Activated CD4-positive, alpha-beta T cell treated with anti-CD3 and anti-CD28 coated beads, Interleukin-2, amount 50 U/mL, for 1 hour (primary cell): ENCODE measurements at places on chromosomes 2 and 18.

DNA sequence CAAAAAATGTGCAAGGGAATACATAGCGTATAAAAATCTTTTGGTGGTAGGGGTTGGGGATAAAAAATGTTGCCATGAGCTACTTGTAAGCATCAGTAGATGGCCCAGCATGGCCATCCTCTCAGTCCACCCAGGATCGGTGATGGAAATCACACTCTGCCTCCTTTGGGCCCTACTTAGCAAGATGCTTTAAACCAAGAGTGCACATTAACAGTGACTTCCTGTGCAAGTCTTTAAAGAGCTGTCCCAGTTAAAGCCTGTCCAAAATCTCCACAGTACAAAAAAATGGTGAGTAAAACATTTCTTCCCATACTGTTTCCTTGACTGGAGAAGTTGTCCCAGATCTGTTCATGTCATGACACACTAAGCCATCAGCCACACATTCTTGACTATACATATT lies 18.0 kb downstream of the ANKRD44 start:
- no peak for DNase-seq

GRCh38 chr2:142572346-142573132 lies 304.9 kb upstream of the KYNU start:
- DNase-seq, result no peak

- no peak for DNase-seq
Observed at GRCh38 chr2:196324211-196324610, 152.8 kb upstream of the STK17B start.

DNA sequence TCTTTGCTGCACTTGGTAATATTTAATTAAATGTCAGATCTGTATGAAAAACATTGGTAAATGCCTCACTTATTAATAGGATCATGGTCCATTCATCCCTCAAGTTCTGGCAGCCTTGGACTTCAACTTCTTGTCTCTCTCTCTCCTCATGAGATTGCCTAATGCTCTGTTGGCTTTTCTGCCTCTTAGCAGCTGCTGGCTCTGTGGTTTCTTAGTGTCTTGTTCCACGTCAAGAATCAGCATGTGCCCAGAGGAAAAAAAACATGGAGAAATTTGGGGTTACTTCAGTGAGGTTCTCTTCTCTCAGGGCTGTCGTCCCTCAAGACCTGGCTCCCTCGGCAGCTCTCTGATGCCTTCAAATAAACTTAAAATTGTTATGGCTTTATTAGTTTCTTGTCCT lies 75.4 kb downstream of the TAF4B start:
- DNase-seq, result no peak

DNA sequence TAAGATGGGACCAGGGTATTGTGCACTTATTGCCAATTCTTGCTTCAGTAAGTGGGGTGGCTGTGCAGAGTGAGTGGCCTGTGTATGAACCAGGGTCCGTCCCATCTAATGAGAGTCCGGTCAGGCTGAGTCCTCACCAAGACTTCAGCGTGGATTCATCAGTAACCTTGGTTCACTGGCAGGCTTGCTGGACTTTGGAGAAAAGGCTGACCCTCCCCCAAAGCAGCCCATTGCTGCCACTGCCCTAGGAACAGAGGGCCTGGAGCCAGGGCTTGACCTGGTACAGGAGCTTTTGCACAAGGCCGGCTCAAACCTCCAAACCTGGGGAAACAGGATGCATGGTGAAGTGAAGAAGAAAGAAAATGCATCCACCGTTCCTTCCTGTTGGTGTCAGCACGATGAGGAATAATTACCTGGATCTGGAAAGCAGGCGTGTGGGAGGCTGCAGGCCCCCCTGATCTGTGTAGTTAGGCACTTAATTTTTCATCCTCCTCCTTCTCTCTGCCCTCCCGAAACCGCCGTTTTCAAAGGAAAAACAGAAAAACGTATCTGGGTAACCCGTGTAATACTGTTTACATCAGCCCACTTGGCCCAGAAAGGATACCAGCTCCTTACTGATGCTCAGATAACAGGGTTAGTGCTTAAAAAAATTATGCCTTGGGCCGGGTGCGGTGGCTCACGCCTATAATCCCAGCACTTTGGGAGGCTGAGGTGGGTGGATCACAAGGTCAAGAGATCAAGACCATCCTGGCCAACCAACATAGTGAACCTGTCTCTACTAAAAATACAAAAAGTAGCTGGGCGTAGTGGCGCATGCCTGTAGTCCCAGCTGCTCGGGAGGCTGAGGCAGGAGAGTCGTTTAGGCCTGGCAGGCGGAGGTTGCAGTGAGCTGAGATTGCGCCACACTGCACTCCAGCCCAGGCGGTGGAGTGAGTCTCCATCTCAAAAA lies 147.7 kb downstream of the TGIF1 start:
- DNase-seq, result no peak

GRCh38 chr2:175842996-175843395 lies 159.1 kb downstream of the LNPK start:
- DNase-seq, result no peak

- no peak for DNase-seq
Observed at GRCh38 chr18:27500531-27500930, 315.4 kb upstream of the CHST9 start.

- no peak for DNase-seq
Observed at GRCh38 chr2:239157771-239158170, 243.0 kb downstream of the HDAC4 start.

DNA sequence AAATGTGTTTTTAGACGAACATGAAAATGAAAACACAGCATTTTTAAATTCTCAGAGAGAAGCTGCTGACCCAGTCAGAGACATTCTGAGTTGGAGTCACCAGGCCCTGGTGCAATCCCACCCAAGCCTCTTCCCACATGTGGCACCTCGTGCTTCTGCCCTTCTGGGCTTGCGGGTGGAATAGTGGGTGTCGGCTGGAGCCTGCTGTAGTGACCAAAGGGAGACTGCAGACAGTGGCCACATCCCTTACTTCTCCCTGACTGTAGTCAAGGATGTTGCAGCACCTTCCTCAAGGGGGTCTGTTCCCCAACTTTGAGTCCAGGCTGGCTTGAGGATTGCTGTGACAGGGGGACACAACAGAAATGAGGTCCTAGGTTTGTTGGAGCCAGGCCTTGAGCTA lies 104.4 kb upstream of the GLI2 start:
- DNase-seq, result no peak

DNA sequence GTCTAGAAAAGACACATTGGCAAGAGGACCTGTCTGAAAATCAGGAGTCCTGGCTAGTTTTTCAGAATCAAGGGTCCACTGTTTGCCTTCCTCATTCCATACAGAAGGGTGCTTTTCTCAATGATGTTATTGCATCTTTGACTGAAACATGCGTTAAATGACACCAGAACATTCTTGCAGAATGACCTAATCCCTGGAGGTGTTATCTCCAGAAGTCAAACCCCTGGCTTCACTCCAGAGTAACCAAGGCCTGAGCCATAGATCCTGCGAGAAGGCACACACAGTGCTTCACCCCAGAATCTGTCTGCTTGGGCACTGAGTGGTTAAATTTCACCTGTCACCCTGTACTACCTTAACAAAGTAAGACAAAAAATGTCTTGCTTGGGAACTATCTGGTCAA lies 1055.2 kb upstream of the FANCL start:
- no peak for DNase-seq

GRCh38 chr2:168357797-168358472 lies 98.1 kb upstream of the CERS6 start:
- no peak for DNase-seq

DNA sequence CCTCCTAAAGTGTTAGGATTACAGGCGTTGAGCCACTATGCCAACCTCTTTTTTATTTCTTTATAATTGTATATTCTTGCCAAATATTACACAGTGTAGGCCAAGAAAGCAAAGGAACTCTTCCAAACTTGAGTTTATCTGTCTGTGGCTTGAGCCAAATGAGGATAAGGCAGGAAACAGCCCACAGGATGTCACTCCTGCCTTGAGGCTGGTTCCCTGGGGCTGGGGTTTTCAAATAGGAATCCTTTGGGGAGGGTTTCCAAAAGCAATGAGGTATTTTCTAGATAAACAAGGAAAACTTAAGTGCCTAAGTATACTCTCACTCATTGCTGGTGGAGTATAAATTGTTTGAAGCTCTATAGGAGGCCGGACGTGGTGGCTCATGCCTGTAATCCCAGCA lies 56.4 kb downstream of the ADCY3 start:
- DNase-seq, result no peak

- no peak for DNase-seq
Observed at GRCh38 chr2:19876751-19877150, 25.0 kb downstream of the TTC32 start.

- DNase-seq, result no peak
Observed at GRCh38 chr2:235535423-235536130, 41.7 kb downstream of the AGAP1 start.

DNA sequence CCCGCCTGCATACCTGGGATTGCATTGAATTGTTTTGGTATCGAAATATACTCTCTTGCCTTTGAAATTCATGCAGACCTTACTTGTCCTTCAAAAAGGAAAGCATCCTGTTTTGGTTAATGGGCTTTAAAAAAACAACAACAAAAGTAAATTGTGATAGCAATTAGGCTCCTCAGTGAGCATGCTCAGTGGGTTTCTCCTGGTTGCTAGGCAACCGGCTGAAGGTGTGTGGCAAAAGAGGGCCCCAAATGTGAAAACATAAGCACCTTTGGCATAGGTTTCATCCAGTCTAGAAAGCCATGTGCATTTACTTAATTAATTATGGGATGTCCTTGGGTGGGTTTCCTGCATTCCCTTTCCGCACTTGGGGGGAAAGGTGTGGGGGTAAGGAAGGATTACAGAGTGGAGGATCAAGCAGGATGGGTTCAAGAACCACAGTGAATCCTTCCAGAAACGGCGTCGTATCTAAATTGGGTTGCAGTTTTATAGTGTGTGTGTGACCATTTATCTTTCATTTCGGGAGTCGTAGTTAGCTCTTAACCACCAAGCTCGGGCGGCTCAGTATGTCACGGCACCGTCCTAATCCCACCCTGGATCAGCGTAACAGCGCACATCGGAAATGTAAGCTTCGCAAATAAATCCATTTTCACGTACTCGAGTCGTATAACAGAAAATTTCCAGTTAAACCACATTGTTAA lies 274.9 kb upstream of the TCF4 start:
- DNase-seq, result no peak

DNA sequence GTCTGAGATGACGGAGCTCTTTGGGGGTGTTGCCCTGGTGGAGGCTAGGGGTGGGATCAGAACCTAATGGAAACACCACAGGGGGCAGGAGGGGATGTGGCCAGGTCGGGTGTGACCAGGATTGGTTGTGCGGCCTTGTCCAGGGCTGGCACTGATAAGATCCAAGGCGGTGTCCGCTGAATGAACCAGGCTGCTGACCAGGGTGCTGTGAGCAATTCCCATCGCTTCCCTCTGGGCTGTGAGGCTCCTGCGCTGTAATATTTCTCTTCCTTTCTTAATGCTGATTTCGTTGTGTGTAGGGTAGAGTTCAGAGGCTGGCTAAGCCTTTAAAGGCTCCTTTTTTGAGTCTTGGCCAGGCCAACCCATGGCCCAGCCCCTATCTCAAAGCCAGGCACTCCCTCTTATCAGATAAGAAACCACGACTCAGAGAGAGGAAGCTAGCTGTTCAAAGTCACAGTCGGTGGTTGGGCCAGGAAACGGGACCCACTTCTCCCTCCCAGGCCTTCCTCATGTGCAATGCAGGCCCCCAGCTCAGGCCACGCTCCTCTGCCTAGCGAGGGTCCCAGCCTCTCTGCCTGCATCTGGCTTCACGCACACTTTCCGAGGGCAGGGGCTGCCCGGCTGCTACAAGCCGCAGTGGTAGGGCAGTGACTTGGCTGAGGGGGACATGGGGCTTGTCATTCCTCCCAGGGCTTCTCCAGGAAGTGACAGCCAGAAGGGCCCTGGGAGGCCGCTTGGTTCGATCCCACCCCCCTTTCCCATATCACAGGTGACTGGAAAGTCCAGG lies 26.0 kb upstream of the FOSL2 start:
- peak; percentile 43 for DNase-seq

DNA sequence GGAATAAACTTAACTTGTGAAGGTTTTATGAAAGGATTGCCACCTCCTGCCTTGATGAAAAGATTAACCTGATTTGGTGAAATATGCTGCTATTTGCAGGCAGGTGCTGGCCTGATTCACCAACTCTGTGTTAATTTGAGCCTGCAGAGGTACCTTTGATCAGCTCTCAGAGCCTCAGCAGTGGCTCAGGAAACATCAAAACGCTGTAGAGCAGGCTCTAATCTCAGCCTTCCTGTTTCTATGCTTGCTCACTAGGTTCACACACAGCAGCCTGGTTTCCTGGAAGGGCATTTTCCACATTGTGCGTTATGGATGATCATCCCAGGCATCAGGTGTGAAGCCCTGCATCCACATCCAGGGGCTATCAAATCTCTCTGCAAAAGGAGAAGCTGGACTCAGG lies 16.9 kb downstream of the TGIF1 start:
- DNase-seq, result no peak
